ENCODE measurements at places on chromosomes 7 and 10.

GRCh38 chr10:2929480-2930258, 137.7 kb upstream of the PFKP start:
- DNase-seq, result no peak

DNA sequence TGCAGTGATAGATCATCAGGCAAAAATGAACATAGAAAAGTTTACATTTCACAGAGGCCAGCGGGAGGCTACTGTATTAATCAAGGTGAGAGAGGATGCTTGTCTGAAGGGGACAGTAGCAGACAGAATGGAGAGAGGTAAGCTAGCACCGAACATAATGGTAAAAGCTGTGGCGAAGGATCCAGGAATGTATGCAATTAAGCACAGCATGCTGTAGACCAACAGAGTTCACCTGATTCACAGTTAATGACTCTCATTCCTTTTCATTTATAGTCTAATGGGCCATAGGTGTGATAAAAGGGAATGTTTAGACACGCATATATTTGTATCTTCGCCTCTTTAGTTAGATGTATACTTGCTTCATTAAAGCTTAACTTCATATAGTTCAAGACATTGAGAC, 150.9 kb upstream of the MBL2 start:
- DNase-seq, result no peak

DNA sequence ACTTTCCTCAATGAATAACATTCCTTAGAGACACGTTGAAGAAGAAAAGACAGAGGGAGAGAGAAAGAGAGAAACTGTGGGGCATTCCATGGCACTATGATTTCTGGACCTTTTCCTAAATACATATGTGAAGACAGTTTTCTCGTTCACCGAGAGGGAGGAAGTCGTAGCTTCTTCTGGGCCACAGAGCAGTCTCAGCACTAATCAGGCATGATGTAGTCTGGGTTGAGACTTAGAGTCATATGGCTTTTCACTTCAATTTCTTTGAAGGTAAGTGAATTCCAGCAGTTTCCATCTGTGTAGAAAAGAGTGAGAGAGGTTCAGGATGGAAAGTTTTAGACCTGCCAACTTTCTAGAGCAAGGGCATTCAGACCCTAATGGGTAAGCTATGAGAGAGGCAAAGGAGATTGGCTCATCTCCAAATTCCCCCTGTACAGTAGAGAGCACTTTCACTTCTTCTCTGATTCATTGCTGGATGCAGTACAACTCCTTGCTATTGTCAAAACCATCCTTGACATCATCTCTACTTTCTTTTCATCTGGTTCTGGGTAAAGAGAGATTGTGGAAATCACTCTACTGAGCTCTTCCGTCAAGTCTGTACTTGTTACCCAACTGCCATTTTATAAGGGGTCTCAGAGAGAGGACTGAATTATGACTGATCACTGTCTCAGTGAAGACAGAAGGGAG, 31.5 kb upstream of the OR9A4 start:
- DNase-seq, result no peak

DNA sequence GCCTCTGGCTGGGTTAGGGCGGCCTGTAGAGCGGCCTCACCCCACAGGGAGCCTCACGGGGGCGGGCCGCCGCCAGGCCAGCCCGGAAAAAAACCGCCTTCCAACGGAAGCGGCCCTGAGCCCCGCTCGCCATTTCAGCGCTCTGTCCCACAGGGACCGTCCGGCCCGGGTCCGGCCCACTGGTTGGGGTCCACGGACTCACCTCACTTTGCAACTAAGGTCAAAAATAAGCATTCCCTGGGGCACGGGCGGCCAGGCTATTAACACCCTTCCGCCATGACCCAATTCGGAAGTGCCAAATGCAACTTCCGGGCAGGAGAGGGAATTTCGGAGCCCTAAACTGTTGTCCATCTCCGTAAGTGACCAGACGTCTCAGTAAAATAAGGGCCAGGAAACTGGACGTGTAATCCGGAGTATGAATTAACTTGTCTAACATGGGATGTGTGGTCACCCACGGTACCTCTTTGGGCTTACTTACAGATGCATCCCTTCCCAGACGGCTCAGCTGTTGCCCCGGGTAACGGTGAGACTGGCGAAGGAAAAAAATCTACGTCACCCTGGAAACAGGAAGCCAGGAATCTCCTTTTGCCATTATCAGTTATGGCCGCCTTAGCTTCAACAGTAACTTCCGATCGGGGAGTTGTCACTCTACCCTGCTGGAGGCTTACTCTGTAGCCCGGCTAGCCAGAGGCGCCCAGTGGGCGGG, at the start of gene BBIP1:
TSS of gene BBIP1 (minus strand) at position 538 of the 706 bp plus-strand sequence. CDS start 1,023 bp downstream, outside the sequence.
- DNase-seq, result peak; percentile 98

- no peak for DNase-seq
Observed at GRCh38 chr10:70341016-70341415, 41.4 kb downstream of the LRRC20 start.

DNA sequence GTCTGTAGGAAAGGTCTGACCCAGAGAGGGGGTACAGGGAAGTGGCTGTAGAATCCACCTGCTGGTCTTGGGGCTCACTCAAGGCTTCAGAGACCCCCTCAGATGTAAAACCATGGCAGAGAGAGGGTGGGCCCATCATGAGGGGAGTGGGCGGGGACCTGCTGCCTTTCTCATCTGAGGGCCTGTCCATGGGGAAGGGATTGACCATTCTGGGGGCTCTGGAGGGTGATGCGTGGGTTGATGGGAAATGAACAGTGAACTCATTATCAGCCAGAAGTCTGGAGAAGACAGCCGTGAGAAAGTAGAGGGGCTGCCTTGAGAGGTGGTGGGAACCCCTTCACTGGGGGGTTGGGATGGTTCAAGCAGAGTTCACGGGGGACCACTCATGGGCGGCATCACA, 66.8 kb downstream of the MINDY4 start:
- no peak for DNase-seq

DNA sequence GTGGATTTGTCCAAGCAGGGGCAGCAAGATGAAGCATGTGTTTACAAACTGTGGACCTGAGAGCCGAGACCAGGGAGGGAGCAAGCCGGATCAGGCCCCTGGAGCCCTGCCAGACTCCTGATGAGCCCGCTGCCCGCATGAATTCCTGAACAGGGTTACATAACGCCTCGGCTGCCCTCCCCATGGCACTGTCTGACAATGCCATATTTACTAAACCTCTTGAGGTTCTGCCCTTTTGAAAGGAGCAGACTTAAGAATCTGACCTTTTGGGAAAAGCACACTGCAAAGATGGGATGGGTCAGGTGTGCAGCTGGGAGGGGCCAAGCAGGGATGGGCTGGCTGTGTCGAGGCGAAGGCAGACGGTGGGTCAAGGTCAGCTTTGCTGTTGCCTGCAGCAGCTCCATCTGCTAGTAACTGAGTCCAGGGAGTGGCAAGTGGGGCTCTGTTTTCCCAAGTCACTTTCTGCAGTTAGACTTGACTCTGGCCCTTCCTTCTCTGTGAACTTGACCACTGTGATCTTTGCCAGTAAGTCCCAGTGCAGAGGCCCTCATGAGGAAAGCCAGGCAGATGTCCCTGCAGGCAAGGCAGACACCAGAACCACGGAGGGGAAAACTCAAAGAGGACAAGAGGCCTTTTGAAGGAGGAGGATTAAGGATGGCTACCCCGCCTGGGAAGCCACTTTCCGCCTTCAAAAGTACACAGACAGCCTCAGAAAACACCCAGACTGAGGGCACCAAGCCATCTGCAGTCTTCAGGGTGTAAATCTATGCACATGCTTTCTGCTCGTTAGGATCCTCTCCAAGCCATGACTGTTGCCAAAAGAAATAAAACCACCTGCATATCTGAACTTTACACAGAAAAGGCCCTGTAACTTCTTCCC, 175.8 kb downstream of the TNS3 start:
- DNase-seq, result peak; percentile 65
